Endothelial cell (in vitro differentiated cells): ENCODE measurements at places on chromosomes 12 and 14. TPM values are rescaled to one million over a fixed set of nuclear protein-coding genes. Genes with fewer than 3 reads are reported as not detected.
A peak's percentile ranks its signal among the peaks of the same experiment; 100 is the strongest.

DNA sequence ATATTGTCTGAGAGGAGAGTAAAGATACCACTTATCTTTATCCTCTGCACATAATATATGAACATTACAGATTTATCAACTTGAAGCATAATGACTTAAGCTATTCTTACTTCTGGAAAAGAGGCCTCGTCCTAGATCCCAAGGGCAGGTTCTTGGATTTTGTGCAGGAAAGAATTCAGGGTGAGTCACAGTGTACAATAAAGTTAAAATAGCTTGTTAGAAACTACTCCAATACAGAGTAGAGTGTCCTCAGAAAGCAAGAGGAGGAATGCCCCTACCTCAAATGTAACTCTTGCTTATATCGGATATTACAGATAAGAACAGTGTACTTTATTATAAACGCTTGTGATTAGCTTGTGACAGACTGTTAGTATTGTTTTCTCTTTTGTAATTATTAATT, 41.9 kb upstream of the ABCC9 start:
- no peaks in the 10 kb centered on the region for H3K36me3 ChIP-seq
- no peak overlapping the region for H3K4me3 ChIP-seq
- H3K4me1 ChIP-seq = peaks cover 17% of the 10 kb centered on the region
- H3K27ac ChIP-seq = no peak overlapping the region
- no peaks in the 10 kb centered on the region for H3K27me3 ChIP-seq
- DNase-seq = no peak

- no peak overlapping the region for H3K4me3 ChIP-seq
- peaks cover 2% of the 10 kb centered on the region for H3K4me1 ChIP-seq
- DNase-seq = peak; percentile 77
- H3K36me3 ChIP-seq = no peaks in the 10 kb centered on the region
These were observed 276.3 kb upstream of the FAR2 start for GRCh38 chr12:28872654-28873268.

Gene UBR7
- total RNA-seq = 35.8 TPM

DNA sequence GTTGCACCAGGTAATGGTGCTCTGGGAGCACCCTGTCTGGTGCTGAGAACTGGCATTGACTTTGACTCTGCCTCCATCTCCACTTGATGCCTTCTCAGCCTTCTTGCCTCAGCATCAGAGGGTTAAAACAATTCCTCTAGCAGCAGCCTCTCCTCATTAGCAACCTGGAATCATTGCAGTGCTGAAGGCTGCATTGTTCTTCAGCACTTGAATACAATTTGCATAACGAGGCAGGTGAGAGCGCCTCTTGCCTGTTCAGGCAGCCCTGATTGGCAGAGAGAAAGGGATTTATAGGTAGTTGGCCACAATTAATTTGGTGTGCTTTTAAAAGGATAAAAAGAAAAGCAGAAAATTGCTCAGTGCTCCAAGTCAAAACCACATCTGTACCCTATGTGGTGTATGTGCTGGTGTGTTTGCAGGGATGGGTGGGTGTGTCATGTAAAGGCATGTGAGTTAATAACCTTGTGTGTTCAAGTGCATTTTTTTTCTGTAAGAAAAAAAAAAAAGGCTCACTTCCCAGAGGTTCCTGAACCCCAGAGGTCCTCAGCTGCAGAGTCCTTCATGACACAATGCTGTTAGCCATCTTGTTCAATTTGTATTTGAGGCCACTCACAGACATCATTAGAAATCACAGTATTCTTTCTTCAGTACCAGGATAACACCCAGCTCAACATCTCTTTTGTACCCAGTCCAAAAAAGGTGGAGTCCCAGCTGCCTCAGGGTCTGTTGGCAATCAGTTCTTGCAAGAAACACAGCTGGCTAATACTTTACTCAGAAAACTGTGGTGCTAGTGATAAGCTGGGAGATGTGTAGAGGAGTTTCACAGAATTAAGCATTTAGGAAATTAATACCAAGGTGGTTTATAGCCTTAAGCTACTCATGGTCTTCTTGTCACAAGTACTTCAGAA, 385.6 kb downstream of the GRIN2B start:
- H3K27ac ChIP-seq = no peak overlapping the region
- peaks cover 30% of the 10 kb centered on the region for H3K4me1 ChIP-seq
- H3K27me3 ChIP-seq = no peaks in the 10 kb centered on the region
- H3K36me3 ChIP-seq = no peaks in the 10 kb centered on the region
- H3K4me3 ChIP-seq = no peak overlapping the region

- peaks cover 7% of the 10 kb centered on the region for H3K27me3 ChIP-seq
- no peaks in the 10 kb centered on the region for H3K4me1 ChIP-seq
- H3K36me3 ChIP-seq = peaks cover 11% of the 10 kb centered on the region
- H3K27ac ChIP-seq = no peak overlapping the region
These were observed 40.1 kb downstream of the RFLNA start for GRCh38 chr12:124334976-124335375.

GRCh38 chr14:55645145-55645544, 65.1 kb downstream of the KTN1 start:
- no peak overlapping the region for H3K4me3 ChIP-seq
- peaks cover 25% of the 10 kb centered on the region for H3K36me3 ChIP-seq
- DNase-seq = no peak

GRCh38 chr12:121778567-121779421, 14.7 kb downstream of the RHOF start:
- peaks cover 3% of the 10 kb centered on the region for H3K4me1 ChIP-seq
- H3K27ac ChIP-seq = no peak overlapping the region
- peak overlapping the region; percentile 51 for H3K4me3 ChIP-seq

Gene CORO1C
- total RNA-seq = 380 TPM
